Hematopoietic multipotent progenitor cell (in vitro differentiated cells): ENCODE measurements at places on chromosomes 7 and 10.

GRCh38 chr10:47026301-47027107 is 115.3 kb downstream of the PTPN20 start:
- no peak for DNase-seq

DNA sequence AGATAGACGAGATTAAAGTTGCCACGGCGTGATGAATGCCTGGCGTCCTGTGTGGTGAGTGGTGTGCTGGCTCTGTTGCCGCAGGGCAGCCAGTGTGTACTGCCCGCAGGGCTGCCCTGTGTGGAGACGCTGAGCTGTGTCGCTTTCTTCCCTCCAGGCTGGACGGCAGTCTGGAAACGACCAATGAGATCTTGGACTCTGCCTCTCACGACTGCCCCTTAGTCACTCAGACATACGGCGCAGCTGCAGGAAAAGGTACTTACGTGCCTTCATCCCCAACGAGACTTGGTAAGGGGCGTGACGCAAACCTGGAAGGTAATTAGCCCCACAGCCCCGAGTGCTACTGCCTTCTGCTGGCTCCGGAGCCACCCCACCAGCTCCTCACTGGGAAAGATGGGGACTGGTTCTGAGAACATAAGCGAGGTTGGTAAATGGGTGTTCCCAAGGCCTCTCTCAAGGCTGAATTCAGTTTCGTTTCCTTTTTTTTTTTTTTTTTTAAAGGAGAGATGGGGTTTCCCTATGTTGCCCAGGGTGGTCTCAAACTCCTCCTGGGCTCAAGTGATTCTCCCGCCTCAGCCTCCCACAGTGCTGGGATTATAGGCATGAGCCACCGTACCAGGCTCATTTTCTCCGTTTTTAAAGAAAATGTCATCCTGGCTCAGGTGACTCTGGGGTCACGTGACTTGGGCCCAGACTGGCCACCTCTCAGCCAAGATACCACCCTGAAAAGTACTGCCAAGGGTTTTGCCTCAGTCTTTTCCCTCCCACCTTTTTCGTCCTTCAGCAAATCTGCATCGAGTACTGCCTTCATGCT is 39.6 kb downstream of the WIPI2 start:
- DNase-seq, result no peak

DNA sequence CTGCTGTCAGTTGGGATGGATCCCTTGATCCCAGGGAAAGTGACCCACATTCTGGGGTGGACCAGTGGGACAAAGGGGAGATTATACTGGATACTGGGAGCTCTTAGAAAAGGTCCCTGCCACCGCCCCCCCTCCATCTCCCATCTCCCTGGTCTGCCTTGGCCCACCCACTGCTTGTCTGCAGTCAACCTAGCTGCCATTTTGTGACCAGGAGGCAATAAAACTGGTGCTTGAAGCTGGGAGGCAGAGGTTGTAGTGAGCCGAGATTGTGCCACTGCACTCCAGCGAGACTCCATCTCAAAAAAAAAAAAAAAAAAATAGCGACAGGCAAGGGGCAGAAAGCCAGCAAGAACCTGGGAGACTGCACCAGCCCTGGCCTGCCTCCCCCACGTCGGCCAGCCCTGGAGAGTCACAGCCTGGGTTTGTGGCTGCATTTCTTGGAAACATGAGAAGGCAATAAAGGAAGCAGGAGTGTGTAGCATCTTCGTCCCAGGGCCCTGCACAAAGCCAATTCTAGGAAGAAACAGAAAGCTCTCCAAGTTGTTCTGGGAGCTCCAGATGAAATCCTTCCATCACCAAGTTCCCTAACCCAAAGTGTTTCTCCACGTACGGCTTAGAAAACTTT is 4.7 kb upstream of the ARPC1B start:
- DNase-seq, result no peak

- no peak for DNase-seq
Measured at GRCh38 chr10:26527018-26527417, 88.9 kb downstream of the APBB1IP start.

DNA sequence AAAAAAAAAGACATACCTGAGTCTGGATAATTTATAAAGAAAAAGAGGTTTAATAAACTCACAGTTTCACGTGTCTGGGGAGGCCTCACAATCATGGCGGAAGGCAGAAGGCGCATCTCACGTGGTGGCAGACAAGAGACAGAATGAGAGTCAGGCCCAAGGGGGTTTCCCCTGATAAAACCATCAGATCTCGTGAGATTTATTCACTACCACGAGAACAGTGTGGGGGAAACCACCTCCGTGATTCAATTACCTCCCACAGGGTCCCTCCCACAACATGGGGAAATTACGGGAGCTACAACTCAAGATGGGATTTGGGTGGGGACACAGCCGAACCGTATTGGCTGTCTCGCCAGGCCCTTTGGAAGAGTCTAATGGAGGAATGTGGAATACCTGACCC is 9.0 kb upstream of the MAFK start:
- no peak for DNase-seq

GRCh38 chr10:45581582-45582385 is 90.8 kb downstream of the ZFAND4 start:
- DNase-seq, result peak; percentile 35
